CD8-positive, alpha-beta T cell (primary cell): ENCODE measurements at places on chromosomes 2 and 18. TPM values are rescaled to one million over a fixed set of nuclear protein-coding genes. Genes with fewer than 3 reads are reported as not detected.

DNA sequence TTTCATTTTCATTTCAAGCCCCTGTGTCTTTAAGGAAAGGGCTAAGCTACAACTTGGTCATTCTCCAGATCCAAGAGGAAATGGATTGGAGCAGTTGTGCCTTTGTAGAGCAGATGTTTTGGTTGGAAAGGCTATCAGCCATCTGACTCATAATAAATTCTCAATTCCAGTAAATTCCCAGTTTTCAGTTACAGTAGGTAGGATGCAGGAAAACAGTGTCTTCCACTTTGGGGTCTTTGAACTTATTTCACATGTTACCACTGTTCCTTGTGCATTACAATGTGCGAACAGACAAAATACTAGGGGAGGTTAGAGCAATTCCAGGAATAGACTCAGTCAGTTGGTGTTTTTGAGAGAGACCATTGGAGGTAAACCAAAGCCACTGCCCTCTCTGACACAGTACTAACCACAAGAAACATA, 211.9 kb downstream of the BABAM2 start:
- DNase-seq: no peak

DNA sequence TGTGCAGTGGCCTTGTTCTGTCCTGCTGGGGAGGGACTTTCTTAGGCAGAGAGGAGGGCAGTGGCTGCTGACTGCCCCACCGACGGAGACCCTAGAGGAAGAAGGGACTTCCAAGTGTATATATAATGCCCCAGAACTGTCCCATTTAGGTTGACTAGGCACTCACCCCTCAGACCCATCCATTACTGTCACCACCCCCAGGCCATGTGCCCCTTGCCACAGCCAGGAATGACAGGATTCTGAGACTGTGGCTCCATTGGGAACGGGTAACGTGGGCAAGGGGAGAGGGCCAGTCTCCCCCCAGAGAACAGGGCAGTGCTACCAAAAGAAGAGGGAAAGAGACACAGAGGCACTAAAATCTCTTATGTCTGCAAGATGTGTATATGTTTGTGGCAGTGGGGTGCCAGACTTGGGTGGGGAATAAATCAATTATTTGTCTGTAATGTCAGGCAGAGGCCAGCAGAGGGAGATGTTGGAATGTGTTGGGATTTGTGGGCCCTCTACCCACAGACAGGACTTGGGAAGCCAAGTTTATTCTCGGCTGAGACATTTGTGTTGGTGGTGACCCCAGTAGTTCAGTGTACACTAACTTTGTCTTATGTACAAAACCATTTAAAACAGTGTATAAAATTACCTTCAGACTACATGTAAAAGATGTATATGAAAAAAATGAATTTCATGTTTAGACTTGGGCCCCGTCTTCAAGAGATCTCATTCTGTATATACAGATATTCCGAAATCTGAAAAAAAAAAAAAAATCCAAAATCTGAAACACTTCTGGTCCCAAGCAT, 24.0 kb upstream of the TMEM37 start:
- peak; percentile 56 for DNase-seq

DNA sequence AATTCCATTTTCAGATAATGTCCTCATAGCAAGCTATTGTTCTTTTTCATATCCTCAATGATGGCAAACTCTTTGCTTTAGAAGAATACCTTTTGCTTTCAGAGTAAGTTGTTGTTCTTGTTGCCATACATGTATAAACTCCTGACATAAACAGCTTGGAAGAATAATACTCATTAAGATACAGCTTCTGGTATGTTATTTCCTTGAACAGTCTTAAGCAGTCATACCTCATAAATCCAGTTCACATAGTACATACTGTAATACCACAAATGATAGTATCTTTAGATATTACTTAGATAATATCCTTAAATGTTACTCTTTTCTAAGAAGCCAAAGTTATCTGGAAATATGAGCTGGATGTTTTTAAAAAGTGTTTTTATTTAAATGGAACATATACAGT, 23.2 kb downstream of the METTL8 start:
- no peak for DNase-seq

- DNase-seq: no peak
Measured at GRCh38 chr2:20353241-20353992, 2.8 kb upstream of the PUM2 start.

GRCh38 chr2:58553937-58554336, 312.8 kb upstream of the FANCL start:
- DNase-seq: no peak

Gene RNF181
- total RNA-seq: 38.1 TPM
